Activated effector memory CD4-positive, alpha-beta T cell treated with Interleukin-2 at 50 U/mL for 16 hours (primary cell): ENCODE measurements at places on chromosomes 16 and 17.

DNA sequence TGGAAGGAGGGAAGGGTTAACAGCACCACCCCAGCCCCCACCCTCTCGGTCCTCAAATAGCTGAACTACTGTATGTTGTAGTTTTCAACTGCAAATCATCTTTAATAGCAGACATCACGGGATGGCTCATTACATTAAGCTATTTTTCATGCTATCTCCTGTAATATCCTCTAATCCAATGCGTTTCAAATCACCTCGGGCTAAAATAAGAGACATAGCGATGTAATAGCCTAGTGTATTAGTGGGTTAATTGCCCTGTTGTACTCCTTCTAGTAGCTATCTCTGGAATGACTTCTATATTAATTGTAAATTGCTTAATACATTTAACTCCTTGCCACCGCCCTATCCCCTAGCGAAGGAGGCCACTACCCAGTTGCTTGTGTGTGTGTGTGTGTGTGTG lies 54.3 kb downstream of the MRM1 start:
- no peak for DNase-seq

DNA sequence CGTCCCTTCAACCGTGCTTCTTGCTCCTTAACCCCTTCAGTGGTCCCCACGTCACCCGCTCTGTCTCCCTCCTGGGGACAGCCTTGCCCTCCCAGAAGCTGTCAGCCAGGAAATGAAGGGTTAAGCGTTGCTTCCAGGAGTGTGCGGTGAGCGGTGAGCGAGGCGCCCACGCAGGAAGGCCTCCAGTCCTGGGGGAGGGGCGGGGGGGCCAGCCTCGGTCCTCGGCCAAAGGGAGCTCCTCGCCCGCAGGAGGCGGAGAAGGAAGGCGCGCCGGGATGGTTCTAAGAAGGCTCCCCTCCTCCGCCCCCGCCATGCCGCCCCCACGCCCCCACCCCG lies 2.3 kb downstream of the RBFOX3 start:
- no peak for DNase-seq

DNA sequence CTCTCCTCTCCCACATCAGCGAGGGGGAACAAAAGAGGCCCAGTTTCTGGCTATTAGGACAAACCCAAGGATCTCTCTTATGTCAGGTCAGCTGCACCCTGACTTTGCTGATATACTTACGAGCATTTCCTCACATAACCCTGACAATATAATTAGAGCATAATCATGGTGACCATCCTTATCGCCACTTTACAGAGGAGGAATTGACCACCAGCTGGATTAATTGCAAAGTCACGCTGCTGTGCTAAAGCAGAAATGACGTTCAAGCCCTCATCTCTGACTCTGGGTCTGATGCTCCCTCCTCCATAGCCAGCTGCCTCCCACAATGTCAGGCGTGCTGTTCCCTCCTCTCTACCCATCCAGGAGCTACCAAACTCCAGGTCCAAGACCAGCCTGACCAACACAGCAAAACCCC lies 42.6 kb downstream of the TRARG1 start:
- DNase-seq = no peak

DNA sequence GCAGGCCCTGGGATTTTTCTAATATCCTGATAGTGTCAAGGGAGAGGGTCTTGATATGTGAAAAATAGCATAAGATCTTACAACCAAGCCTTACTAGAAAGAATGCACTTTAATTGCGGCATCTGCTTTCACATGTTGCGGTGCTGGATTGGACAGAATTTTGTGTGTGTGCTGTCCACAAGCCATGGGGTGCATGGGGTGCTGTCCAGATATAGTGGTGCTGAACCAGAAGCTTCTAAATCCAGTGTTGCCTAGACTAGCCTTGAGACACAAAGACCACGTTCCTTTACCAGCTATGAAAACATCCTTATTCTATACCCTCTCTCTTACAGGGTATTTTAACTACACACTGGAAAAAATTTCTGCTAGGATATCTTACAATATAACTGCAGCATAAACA lies 244.0 kb downstream of the TMEM114 start:
- no peak for DNase-seq

GRCh38 chr17:63578769-63579111 lies 22.0 kb upstream of the TACO1 start:
- DNase-seq = no peak

- DNase-seq = no peak
Observed at GRCh38 chr16:49644145-49644463, 211.8 kb downstream of the ZNF423 start.

GRCh38 chr16:66913711-66914110 lies 5.0 kb downstream of the CDH16 start:
- DNase-seq = no peak

GRCh38 chr17:65898651-65899050 lies 293.3 kb downstream of the CEP112 start:
- no peak for DNase-seq

- no peak for DNase-seq
Observed at GRCh38 chr16:20753727-20754126, 10.1 kb upstream of the ACSM3 start.

GRCh38 chr17:77831474-77832179 lies 126.9 kb upstream of the TNRC6C start:
- DNase-seq = no peak

DNA sequence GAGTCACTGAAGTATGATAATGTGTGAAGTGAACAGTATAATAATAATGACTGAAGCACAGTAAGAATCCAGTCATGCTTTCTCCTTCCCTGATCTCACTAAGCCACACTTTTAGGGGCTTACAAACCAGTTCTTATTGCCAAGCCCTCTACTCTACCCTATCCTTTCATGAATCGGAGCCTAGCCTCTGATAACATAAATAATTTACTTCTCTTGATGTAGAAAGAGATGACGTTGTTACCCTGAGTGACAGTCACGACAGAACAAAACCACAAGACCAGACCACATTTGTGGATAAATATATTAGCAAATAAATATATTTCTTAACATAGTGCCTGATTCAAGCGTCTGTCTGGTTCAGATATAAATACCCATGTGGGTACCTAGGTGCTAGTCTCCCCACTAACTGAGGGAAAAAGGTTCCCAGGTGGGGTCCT lies 1.4 kb upstream of the SUPT4H1 start:
- no peak for DNase-seq

DNA sequence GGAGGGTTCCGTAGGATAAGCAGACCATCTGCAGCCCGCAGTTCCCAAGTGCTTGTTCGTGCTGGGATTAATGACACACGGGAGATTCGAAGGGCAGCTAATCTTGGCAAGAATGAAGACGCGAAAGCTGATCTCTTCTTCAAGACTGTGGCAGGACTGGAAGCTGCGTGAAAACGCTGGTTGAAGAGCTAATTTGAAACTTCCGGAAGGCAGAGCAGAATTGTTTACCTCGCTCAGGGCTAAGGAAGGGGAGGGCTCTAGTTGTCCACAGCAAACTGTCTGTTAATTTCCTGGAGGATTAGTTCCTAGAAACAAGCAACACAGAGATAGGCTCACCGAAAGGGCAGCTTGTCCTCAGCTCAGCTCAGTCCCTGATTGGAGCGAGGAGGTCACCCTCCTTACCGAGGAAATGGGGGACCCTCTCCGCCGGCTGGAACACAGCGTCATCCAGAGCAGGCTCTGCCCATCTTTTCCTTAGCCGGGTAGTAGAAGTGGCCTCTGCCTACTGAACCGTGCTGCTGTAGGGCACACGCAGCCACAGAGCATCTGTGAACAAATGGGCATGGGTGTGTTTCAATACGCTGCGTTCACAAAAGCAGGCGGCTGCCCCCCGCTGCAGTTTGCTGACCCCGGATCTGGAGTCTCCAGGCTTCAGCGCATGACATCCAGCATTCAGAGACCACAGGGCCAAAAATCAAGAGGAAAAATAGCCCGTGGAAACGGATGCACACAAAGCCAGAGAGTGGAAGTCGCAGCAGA lies 16.7 kb upstream of the BAIAP2 start:
- DNase-seq = peak; percentile 40

DNA sequence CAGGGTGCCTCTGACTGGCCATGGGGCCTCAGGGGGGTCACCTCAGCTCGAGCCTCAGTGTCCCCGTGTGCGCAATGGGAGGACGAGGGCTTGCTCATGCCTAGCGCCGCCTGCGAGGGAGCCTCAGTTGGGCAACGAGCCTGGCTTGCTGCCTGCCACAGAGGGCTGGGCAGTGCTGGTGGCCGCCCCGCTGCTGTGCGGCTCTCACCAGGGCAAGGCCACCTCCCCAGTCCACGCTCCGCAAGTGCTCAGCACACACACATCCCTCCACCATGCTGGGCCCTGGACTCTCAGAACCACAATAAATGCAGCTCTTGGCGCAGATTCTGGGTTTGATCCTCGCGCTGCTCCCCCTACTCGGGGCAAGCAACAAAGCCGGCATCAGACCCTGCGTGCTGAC lies 76.2 kb downstream of the ENGASE start:
- no peak for DNase-seq

DNA sequence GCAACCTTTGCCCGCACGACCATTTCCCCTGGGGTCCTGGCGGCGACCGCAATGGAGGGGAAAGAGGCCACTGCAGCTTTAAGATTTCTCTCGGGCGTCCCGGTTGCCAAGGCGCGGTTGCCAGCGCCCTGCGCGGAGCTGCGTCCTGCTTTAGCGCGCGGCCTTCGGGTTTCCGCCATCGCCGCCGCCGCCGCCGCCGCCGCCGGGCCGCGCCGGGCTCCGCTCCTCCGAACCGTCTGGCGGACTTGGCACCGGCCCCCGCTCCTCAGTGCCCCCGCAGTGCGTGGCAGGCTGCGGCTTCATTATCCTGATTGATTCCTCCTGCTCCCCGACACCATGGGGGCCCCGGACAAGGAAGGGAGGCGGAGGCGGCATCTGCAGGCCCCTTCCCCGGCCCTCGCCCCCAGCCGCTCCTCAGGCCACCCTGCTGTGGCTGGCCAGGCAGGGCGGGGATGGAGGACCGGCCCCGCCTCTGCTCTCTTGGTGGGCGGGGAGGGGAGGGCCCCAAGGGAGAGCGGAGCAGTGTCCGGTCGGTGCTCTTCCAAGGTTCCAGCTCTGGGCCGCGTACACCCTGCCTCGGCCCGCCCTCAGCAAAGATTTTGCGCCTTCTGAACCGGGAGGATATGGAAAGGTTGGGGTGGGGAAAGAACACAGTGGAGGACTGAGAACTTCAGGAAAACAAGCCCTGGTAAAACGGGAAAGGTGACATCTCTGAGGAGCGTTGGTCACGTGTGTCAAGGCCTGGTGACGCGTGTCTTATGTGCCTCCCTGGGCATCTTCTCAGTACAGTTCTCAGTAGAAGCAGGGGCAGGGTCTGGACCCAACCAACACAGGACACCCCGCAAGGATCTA lies 34.0 kb downstream of the NEUROD2 start:
- peak; percentile 11 for DNase-seq

DNA sequence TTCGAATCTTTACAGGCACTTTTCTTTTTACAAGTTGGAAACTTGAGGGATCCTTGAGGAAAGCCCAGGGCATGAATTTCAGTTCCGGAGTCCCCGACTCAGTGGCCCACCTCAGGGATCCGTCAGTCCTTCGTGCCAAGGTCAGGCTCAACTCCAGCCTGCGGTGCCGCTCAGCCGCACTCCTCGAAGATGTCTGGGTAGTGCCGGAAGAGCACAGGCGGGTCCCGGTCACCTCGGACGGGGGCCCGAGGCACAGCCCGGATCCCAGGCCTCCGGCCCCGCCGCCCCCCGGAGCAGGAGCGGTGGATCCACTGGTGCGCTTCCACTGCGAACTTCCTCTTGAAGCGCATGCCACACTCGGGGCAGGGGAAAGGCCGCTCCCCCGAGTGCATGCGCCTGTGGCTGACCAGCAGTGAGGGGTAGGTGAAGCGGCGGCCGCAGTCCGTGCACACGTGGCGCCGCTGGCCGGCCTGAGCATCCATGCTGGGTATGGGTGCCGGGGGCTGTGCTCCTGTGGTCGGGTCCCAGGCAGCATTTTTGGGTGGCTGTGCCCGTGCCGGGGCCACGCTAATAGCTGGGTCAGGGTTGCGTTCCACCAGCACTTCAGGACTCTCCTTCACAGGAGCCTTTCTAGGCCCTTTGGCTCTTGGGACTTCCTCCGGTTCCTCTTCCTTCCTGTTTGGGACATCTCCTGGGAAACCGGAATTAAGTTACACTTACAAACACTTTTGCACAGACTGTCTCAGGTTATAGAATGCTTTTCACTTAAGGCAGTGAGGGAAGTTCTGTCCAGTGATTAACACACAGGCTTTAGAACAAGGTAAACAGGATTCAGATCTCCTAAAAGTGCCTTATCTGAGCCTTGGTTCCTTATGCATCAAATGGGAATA lies 1.5 kb downstream of the ZNF688 start:
- no peak for DNase-seq

- DNase-seq = no peak
Observed at GRCh38 chr17:37830151-37830993, 85.5 kb upstream of the HNF1B start.

- DNase-seq = no peak
Observed at GRCh38 chr17:31838636-31839225, 20.3 kb downstream of the COPRS start.

GRCh38 chr16:6545329-6545728 lies 787.3 kb upstream of the RBFOX1 start:
- no peak for DNase-seq

DNA sequence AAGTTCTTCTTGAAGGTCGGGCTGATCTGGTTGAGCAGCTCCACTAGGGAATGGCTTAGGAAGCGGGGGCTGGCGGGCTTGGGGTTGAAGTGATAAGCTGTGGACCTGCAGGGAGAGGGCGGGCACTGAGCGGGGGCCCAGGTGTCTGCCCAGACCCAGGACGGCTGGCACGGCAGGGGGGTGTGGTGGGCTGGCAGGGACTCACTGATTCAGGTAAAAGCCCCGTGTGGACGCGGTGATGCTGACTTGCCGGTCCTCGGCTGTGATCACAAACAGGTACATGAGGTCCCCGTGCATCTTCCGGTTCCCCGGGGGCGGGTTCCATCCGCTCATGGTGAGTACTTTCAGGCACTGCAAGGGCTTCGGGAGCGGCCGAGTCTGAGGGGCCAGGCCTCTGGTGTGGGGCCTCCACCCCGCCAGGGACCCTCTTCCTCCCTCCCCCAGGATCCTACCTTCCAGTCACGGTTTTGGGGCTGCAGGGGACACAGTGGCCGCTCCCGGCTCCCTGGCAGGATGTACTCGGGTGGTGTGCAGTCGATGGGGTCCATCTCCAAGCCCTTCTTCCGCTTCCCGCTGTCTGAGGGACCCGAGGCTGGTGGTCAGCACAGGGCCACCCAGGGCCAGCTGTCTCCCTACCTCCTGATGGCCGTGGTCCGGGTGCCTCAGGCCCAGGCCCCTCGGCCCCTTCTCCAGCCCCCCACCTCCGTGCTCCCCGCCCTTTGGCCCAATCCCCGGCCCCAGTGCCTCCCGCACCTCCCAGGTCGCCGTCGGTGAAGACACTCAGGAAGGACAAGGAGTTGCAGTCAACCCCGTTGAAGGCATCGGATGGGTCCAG lies 10.2 kb downstream of the CLUH start:
- DNase-seq = no peak

DNA sequence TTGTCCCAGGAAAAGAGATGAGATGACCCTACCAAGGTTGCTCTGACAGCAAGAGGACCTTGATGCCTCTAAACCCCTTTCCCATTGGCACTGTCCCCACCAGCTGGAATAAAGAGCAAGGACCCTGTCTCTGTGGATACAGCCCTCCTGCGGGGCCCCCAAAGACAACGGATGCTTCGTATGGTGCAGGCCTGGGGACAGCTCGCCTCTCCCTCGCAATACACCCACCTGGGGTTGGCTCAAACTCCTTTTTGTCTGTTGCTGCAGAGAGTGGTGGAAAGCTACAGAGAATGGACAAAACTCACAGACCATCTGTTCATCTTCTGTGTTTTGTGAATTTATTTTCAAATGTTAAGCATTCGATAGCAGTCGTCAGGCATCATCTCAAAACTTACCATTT lies 27.6 kb upstream of the CACNG3 start:
- no peak for DNase-seq
